Cardiac fibroblast (primary cell): ENCODE measurements at places on chromosomes 11 and 22.
A peak's percentile ranks its signal among the peaks of the same experiment; 100 is the strongest.

GRCh38 chr11:74009675-74010305, 905 bp upstream of the UCP3 start:
- no peak for DNase-seq

- DNase-seq = no peak
These were observed 667.2 kb downstream of the BRD1 start for GRCh38 chr22:49160261-49161001.

GRCh38 chr11:66815646-66816045, 27.6 kb upstream of the RCE1 start:
- DNase-seq = peak; percentile 22

DNA sequence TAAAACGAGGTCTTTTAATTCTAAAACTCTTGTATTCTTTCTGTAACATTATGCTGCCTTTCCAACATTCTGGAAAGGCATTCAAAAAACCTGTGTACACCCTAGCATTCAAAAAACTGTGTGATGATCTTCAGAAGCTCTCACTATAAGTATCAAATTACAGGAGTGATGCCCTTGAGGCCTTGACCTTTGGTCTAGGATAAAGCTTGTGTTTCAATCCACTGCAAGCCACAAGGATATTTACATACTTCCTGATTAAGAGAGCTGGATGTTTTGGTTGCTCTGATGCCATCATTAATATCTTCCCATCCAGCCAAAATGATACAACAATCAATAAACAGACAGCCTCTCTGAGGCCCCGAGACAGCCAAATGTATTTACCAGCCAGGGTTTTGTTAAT, 11.9 kb downstream of the CLPB start:
- no peak for DNase-seq

DNA sequence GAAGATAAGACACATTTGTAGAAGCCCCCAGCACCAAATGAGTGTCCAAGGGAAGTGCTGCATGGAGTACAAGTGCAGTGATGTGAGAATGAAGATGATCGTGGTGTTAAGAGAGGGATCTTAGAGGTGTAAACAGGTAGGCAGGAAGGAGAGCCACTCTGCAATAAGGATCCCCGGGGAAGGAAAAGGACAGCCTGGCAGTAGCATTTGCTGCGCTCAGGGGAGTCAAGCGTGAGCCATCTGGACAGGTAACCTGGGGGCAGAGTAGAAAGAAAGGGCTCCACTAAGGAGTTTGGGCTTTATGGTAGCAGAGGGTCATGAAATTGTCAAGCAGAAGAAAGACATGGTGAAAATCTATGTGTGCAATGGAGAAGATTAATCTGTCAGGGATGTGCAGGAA, 587.2 kb downstream of the BUD13 start:
- DNase-seq = no peak

DNA sequence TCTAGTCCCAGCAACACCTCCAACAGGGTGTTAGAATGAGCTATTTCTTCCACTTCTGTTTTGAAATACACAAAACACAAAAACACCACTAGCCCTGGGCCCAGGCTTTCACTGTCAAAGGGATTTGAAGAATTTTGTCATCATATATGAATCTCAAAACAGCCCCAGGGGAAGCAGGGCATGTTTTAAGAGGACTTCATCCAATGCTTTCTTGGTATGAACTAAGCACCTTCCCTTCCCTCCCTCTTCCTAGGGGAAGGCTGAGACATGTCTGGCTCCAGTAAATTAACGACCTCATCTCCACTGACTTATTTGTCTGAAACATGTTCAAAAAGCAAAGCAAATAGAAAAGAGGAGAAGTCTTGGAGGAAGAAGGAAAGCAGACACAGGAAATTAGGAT, 75.7 kb upstream of the INCENP start:
- DNase-seq = peak; percentile 48

DNA sequence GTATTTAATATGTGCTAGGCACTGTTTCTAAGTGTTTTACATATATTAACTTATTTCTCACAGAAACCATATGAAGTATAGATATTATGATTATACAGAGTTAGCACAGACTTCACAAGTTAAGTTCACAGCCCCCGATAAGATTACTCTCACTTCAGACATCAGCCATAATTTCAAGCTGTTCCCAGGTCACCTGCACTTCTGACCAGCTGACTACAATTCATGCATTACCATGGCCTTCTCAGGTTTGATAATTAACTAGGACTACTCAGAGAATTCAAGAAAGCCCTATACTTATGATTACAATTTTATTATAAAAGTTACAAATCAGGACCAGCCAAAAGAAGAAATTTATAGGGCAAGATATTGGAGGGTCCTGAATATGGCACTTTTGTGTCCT, 68.2 kb upstream of the RRM1 start:
- DNase-seq = no peak
